ENCODE measurements at places on chromosomes 12 and 14. TPM values are rescaled to one million over a fixed set of nuclear protein-coding genes. Genes with fewer than 3 reads are reported as not detected.

The ADCY4 gene
- 60.6 TPM for total RNA-seq

The MYF6 gene
- not detected for total RNA-seq

The PLEKHD1 gene
- 2.0 TPM for total RNA-seq

The TCTN2 gene
- 13.1 TPM for total RNA-seq

The FOXA1 gene
- total RNA-seq: 80.6 TPM
